ENCODE measurements at places on chromosomes 7 and 10.

DNA sequence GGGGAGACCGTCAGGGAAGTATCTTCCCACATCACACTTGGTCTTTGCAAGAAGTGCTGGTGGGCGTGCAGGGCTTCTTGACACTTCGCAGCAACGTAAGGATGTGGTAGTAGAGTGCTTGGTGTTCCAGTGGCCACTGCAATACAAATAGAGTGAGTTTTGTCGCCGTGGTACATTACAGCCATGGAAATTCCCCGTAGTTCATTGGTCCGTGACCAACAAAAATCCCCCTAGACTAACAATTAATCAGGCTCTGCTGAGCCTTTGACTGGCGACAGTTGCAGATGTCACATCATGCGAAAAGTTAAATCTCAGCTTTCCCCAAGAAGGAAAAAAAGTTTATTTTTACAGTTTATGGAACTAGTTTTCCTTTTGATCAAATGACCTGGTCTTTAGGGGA is 134.7 kb downstream of the MGMT start:
- no peak for DNase-seq
- H3K36me3 ChIP-seq: no peaks in the 10 kb centered on the region
- no peaks in the 10 kb centered on the region for H3K27me3 ChIP-seq
- H3K4me3 ChIP-seq: no peak overlapping the region
- no peaks in the 10 kb centered on the region for H3K4me1 ChIP-seq

- peak overlapping the region; percentile 60 for H3K27ac ChIP-seq
- no peaks in the 10 kb centered on the region for H3K27me3 ChIP-seq
- no peak overlapping the region for H3K4me3 ChIP-seq
Observed at GRCh38 chr7:918441-919113, 35.9 kb downstream of the ADAP1 start.

GRCh38 chr10:27618906-27619305 is 114.8 kb downstream of the RAB18 start:
- peaks cover 5% of the 10 kb centered on the region for H3K4me1 ChIP-seq
- no peak overlapping the region for H3K4me3 ChIP-seq
- no peak for DNase-seq
- H3K27me3 ChIP-seq: peaks cover 59% of the 10 kb centered on the region
- no peak overlapping the region for H3K27ac ChIP-seq

DNA sequence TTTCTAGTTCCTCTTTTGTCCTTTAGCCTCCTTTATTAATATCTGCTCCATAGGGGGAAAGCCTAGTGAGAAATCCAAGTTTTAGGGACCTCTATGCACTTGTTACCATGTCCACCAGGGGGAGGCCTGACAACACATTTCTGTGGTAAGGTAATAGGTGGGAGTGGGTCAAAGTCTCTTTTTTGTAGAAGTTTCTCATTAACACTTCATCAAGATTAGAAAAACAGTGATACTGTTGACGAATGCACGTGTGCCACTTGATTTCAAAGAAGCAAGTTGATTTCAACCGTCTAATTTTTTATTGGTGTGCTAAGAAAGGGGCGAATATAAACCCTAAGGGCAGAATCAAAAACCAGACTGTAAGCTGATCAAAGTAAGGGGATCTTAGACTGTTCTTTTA is 30.6 kb downstream of the CISD1 start:
- H3K4me1 ChIP-seq: no peaks in the 10 kb centered on the region
- H3K36me3 ChIP-seq: no peaks in the 10 kb centered on the region
- peak; percentile 47 for DNase-seq
- no peak overlapping the region for H3K4me3 ChIP-seq

- no peaks in the 10 kb centered on the region for H3K4me1 ChIP-seq
- H3K27me3 ChIP-seq: no peaks in the 10 kb centered on the region
Observed at GRCh38 chr10:51397695-51398094, 301.7 kb downstream of the CSTF2T start.

DNA sequence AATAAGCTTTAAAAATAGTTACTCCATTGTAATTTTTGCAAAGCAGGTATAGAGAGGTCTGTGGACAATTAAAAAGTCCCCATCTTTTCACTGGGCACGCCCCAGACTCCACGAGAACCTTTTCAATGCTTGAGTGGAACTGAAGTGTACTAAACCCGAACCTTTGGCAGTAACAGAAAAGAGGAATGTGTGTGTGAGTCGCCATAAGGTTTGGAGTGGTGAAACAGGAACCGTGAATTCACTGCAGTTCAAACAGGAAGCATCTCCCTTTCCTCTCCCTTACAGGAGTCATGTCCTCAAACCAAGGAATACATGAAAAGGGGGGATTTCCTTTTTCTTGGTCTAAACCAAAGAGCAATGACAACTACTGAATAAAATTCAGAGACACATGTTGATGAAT is 23.2 kb downstream of the NDUFB2 start:
- H3K4me1 ChIP-seq: peaks cover 14% of the 10 kb centered on the region
- H3K36me3 ChIP-seq: peaks cover 8% of the 10 kb centered on the region
- no peak overlapping the region for H3K4me3 ChIP-seq
- DNase-seq: no peak

All from effector memory CD8-positive, alpha-beta T cell (primary cell).